ENCODE measurements at places on chromosomes 3 and 15. TPM values are rescaled to one million over a fixed set of nuclear protein-coding genes. Genes with fewer than 3 reads are reported as not detected.

GRCh38 chr15:25347707-25348106 is 91.1 kb downstream of the UBE3A start:
- H3K36me3 ChIP-seq = peaks cover 73% of the 10 kb centered on the region
- no peaks in the 10 kb centered on the region for H3K4me1 ChIP-seq
- no peak for DNase-seq

DNA sequence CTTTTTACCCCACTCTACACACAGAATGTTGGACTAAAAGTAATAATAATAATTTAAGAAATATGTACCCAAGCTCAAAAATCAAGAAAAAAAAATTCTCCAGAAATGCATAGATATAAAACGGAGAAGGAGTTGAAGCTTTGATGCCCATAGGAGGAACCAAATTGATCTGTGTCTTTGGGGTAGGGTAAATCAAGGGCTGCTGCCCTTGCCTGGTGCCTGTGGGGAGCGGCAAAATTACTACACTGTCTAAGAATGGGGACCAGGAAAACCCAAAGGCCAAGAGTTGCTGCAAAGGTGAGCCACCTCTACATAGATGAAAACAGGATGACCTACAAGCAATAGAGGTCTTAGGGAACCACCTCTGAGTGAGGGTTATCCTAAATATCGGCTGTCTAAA is 56.0 kb upstream of the SPPL2A start:
- no peak overlapping the region for H3K27ac ChIP-seq
- DNase-seq = no peak
- H3K4me1 ChIP-seq = no peaks in the 10 kb centered on the region

- no peak overlapping the region for H3K4me3 ChIP-seq
- no peak overlapping the region for H3K27ac ChIP-seq
- no peaks in the 10 kb centered on the region for H3K4me1 ChIP-seq
- H3K27me3 ChIP-seq = no peaks in the 10 kb centered on the region
- no peak for DNase-seq
Measured at GRCh38 chr3:145801696-145802095, 359.3 kb downstream of the PLOD2 start.

DNA sequence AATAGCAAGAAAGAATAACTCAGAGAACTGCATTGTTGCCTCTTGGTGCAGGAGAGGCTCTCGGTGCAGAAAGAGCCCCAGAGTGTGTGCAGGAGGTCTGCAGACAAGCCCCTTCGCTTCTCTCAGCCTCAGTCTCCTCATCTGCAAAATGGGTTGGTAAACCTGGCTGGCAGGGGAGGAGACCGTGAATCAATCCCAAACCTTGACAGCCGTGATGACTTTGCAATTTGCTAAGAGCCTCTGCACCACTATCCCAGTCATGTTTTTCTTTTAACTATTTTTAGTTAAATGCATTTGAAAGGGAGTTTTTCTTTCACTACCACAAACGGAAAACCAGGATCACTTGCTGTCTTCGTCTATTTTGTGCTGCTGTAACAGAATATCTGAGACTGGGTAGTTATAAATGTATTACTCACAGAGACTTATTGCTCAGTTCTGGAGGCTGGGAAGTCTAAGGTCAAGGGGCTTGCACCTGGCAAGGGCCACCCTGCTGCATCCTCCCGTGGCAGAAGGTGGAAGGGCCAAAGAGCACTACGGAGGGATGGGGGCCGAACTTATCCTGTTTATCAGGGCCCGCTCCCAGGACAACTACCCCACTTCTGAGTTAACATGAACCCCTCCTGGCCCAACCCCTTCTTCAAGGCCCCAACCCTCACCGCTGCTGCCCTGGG is 14.2 kb upstream of the IQSEC1 start:
- no peak for DNase-seq
- peaks cover 13% of the 10 kb centered on the region for H3K4me1 ChIP-seq
- H3K36me3 ChIP-seq = no peaks in the 10 kb centered on the region
- no peaks in the 10 kb centered on the region for H3K27me3 ChIP-seq
- H3K4me3 ChIP-seq = no peak overlapping the region

DNA sequence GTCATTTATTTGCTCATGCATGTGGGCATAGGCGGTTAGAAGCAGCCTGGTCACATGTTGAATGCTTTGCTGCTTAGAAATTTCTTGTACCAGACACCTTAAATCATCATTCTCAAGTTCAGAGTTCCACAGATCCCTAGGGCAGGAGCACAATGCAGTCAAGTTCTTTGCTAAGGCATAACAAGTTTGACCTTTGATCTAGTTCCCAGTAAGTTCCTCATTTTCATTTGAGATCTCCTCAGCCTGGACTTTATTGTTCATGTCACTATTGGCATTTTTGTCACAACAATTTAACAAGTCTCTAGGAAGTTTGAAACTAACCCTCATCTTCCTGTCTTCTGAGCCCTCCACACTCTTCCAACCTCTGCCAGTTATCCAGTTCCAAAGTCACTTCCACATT is 22.8 kb downstream of the HGD start:
- no peaks in the 10 kb centered on the region for H3K27me3 ChIP-seq
- no peaks in the 10 kb centered on the region for H3K36me3 ChIP-seq
- no peaks in the 10 kb centered on the region for H3K4me1 ChIP-seq
- no peak for DNase-seq
- no peak overlapping the region for H3K27ac ChIP-seq

Gene ACTRT3
- total RNA-seq = 4.2 TPM

DNA sequence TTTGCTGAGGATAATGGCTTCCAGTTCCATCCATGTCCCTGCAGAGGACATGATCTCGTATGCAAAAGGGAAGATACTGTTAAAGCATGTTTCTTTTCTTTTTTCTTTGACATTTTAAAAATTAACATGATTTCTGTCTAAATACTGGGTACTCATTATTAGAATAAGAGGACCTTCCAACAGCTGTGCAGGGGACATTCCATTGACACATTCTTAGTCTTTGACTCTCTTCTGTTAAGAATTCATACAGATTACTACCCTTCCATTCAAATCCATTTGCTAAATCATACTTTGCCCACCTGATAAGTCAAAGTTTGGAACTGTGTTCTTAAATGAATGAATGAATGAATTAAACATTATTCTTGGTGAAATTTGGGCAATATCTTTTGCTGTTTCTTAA is 5.1 kb upstream of the CP start:
- no peak overlapping the region for H3K27ac ChIP-seq
- H3K4me1 ChIP-seq = peaks cover 10% of the 10 kb centered on the region
- no peak for DNase-seq
- H3K4me3 ChIP-seq = no peak overlapping the region
- H3K27me3 ChIP-seq = no peaks in the 10 kb centered on the region

DNA sequence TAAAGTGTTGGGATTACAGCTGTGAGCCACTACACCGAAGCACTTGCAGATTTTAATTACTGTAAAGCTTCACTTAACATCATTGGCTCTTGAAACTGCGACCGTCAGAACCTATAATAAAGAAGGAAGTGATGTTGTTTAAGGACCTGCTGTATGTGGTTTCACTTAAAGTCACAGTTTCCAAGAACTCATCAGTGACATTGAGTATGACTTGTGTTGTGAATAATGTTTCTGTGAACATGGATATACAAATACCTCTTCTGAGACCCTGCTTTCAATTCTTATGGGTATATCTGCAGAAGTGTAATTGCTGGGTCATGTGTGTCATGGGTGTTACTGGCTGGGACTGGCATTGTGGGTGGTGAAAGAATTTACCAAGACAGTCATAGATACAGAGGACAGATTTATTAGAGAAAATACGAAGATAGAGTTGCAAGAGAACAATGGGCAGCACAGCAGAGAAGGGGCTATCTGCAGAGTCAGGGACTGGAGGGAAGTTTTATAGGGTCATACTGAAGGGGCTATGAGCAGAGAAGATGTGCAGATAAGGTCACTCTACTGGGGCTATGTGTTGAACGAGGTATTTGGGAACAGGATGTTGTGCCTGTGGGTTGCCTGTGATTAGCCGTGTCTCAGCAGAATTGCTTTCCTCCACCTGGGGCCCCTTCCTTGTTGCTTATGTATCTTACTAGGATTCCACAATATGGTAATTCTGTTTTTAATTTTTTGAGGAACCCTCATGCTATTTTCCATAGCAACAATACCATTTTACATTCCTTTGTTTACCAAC is 4.5 kb downstream of the NDUFB5 start:
- peaks cover 18% of the 10 kb centered on the region for H3K36me3 ChIP-seq
- no peak for DNase-seq
- H3K27ac ChIP-seq = peak overlapping the region; percentile 53
- peaks cover 65% of the 10 kb centered on the region for H3K4me1 ChIP-seq
- H3K4me3 ChIP-seq = no peak overlapping the region

Gene RPS27L
- 72.8 TPM for total RNA-seq

GRCh38 chr15:66763186-66764071 is 61.4 kb downstream of the SMAD6 start:
- no peaks in the 10 kb centered on the region for H3K4me1 ChIP-seq
- H3K27ac ChIP-seq = no peak overlapping the region
- H3K4me3 ChIP-seq = no peak overlapping the region
- no peaks in the 10 kb centered on the region for H3K27me3 ChIP-seq
- DNase-seq = no peak

Gene GHRL
- total RNA-seq = 1.1 TPM

- DNase-seq = no peak
- H3K27me3 ChIP-seq = no peaks in the 10 kb centered on the region
- peaks cover 26% of the 10 kb centered on the region for H3K36me3 ChIP-seq
Measured at GRCh38 chr3:136146981-136147729, 49.0 kb downstream of the MSL2 start.

GRCh38 chr3:73073091-73073707 is 11.7 kb downstream of the EBLN2 start:
- H3K4me1 ChIP-seq = no peaks in the 10 kb centered on the region
- no peak for DNase-seq
- no peak overlapping the region for H3K4me3 ChIP-seq
- H3K27ac ChIP-seq = no peak overlapping the region
- no peaks in the 10 kb centered on the region for H3K27me3 ChIP-seq

- no peak overlapping the region for H3K4me3 ChIP-seq
- H3K4me1 ChIP-seq = peaks cover 48% of the 10 kb centered on the region
- peak; percentile 85 for DNase-seq
- H3K36me3 ChIP-seq = peaks cover 73% of the 10 kb centered on the region
- H3K27me3 ChIP-seq = no peaks in the 10 kb centered on the region
Measured at GRCh38 chr3:58414538-58415197, 19.0 kb downstream of the PDHB start.

- H3K27me3 ChIP-seq = no peaks in the 10 kb centered on the region
- H3K27ac ChIP-seq = no peak overlapping the region
- no peak for DNase-seq
- no peak overlapping the region for H3K4me3 ChIP-seq
- no peaks in the 10 kb centered on the region for H3K36me3 ChIP-seq
Measured at GRCh38 chr3:171874879-171875278, 31.7 kb downstream of the TMEM212 start.

GRCh38 chr15:98951004-98951403 is 56.6 kb downstream of the PGPEP1L start:
- no peak for DNase-seq
- no peak overlapping the region for H3K27ac ChIP-seq
- no peaks in the 10 kb centered on the region for H3K27me3 ChIP-seq

Gene EPHB1
- total RNA-seq = 24.1 TPM

Gene CCR4
- not detected for total RNA-seq

DNA sequence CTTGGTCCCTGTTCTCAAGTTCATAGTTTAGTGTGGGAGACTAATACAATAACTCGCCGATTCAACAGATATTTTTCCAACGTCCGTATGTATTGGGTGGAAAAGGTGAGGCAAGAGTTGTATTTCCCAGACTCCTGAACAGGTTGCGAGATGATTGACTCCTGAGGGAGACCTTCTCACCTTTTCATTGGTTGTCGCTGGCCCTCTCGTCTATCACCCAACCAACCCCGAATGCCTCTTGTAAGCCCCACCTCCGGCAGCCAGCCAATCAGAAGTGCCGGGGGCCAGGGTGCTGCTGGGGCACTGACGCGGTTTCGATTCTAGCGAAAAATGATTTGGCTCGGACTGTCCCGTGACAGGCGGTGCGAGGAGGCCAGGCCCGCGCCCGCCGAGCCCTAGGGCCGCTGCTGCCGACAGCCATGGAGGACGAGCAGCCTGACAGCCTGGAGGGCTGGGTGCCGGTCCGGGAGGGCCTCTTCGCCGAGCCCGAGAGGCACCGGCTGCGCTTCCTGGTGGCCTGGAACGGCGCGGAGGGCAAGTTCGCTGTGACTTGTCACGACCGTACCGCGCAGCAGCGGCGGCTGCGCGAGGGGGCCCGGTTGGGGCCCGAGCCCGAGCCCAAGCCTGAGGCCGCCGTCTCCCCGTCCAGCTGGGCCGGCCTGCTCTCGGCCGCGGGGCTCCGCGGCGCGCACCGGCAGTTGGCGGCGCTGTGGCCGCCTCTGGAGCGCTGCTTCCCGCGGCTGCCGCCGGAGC is at the start of gene WHAMM:
TSS of gene WHAMM (plus strand) at position 321 of the 753 bp plus-strand sequence. CDS start at position 420, 99 bp downstream.
- H3K4me3 ChIP-seq = peak within 1 kb of the TSS; percentile 76
- H3K27me3 ChIP-seq = no peaks in the 10 kb centered on the region
- H3K27ac ChIP-seq = peak within 1 kb of the TSS; percentile 91

GRCh38 chr3:131072845-131073244 is 46.2 kb downstream of the NEK11 start:
- H3K4me1 ChIP-seq = peaks cover 25% of the 10 kb centered on the region
- H3K27ac ChIP-seq = no peak overlapping the region
- peak; percentile 15 for DNase-seq

Gene SLC22A13
- total RNA-seq = 0.90 TPM

DNA sequence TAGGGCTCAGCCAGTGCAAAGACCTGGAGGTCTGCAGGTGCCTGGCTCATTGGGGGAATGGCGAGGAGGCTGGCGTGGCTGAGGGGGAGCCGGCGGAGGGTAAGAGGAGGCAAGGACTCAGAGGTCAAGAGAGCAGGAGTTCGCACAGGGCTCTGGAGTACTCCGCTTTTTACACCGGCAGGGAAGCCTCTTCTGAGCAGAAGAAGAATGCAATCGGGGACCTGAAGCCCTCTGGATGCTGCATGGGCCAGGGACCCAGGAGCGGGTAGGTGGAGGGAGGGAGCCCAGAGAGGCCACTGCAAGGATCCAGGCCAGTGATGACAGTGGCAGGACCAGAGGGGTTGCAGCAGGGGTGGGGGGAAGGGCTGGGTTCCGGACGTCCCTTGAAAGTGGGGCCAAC is 70.4 kb upstream of the TAMM41 start:
- H3K4me1 ChIP-seq = no peaks in the 10 kb centered on the region
- H3K4me3 ChIP-seq = no peak overlapping the region
- no peak for DNase-seq

GRCh38 chr3:44995142-44995770 is 19.2 kb downstream of the EXOSC7 start:
- H3K27me3 ChIP-seq = no peaks in the 10 kb centered on the region
- H3K27ac ChIP-seq = no peak overlapping the region
- no peak for DNase-seq
- H3K36me3 ChIP-seq = peaks cover 67% of the 10 kb centered on the region
- no peaks in the 10 kb centered on the region for H3K4me1 ChIP-seq
- no peak overlapping the region for H3K4me3 ChIP-seq

Gene KLHL40
- total RNA-seq = not detected

- no peaks in the 10 kb centered on the region for H3K36me3 ChIP-seq
- no peaks in the 10 kb centered on the region for H3K4me1 ChIP-seq
- DNase-seq = no peak
- no peak overlapping the region for H3K27ac ChIP-seq
- H3K27me3 ChIP-seq = no peaks in the 10 kb centered on the region
Measured at GRCh38 chr3:10437272-10437994, 68.0 kb downstream of the ATP2B2 start.

All from Karpas-422 (cell line).